ENCODE measurements at places on chromosomes 2 and 18. TPM values are rescaled to one million over a fixed set of nuclear protein-coding genes. Genes with fewer than 3 reads are reported as not detected.

Gene CEBPZOS
- total RNA-seq = 16.8 TPM

Gene TLX2
- total RNA-seq = not detected

Gene MFSD6
- 31.4 TPM for total RNA-seq

Gene OR6B2
- total RNA-seq = not detected

GRCh38 chr2:38148501-38148900 lies 72.5 kb upstream of the CYP1B1 start:
- DNase-seq = peak; percentile 90

- peak; percentile 86 for DNase-seq
Observed at GRCh38 chr2:136025057-136025973, 39.9 kb upstream of the DARS1 start.

- DNase-seq = no peak
Observed at GRCh38 chr2:152383702-152384101, 48.7 kb downstream of the FMNL2 start.

DNA sequence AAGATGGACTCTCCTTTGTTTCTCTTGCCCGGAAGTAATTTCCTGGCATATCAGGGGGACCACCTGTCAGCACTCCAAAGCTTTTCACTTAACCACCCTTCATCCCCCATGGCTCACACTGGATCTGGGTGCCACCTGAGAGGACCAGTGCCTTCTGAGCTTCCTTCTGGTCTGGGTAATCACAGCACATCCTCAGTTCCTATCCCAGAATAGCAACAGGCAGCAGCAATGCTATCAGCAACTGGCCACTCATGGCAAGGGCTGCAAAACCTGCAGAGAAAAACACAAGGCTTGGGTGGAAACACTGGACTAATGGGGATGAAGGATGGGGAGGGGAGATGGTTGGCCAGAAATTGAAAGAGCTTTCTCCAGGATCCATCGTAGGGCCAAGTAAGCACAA lies 59.9 kb upstream of the STPG4 start:
- DNase-seq = no peak

GRCh38 chr2:60273836-60274235 lies 279.6 kb downstream of the BCL11A start:
- no peak for DNase-seq

DNA sequence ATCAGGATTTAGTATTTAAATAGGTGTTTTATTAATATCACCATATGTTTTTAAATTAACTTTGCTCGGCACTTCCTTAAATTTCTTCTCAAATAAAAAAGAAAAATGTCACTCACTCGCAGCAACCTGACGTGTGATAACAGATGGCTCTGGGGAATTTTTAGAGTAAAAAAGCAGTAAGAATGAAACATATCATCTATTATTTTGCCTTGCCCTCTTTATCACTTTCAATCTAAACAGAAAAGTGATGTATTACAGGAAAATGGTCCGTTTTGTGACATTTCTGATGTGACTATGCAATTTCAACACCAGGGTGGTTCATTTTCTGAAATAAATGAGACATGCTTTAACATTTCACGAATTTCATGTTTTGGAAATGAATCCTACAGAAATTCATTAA lies 1368.0 kb upstream of the LRRTM1 start:
- no peak for DNase-seq

DNA sequence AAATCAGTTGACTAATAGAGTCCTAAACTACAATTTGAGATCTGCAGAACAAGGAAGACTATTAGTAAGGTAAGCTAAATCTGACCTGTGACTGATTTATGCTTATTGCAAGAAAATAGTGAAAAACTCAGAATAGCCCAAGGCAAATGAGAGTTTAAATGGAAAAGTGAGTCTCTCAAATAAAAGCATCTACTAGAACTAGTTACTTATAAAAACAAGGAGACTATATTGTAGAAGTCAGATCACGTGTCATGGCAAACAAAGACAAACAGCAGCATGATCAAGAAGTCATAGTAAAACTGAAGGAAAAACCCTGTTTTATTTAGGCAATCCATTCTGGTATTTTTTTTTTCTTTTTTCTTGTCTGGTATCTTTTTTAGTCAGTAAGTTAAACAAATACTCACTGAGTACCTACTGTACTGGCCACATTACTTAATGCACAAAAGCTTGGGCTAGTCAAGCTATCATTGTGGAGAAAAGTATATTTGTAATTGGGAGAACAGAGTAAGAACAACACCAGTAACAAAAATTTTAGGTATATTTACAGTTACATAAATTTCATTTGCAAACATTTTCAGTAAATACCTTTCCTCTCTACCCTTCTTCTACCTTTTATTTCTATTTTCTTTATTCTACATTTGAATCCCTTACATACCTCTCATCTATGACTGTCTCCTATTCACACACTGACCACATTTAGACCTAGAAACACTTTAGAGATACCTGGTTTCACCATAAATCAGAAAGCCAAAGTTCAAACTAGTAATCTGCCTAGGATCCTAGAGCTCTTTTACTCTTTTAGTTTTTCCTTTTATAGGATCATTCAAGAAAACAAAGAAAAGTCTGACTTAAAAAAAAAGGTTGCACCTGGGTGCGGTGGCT lies 23.7 kb downstream of the CCDC88A start:
- no peak for DNase-seq

DNA sequence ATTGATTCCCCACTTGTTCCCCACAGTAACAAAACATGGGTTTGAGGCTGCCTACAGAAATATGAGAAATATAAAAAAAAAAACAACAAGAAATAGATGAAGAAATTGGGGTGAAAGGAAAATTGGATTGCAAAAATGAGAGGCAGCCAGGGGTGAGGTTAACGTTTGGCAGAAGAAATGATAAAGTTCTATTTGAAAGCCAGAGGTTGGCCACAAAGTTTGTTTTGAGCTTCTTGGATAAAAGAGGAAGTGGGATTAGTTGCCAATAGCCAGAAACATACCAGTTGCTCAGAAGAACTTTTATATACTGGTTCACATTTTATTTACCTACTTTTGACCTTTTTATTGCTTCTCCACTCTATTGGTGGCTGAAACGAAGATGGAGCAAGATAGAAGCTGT lies 67.5 kb downstream of the FASTKD2 start:
- peak; percentile 4 for DNase-seq

- DNase-seq = no peak
Observed at GRCh38 chr2:49306925-49307324, 152.6 kb upstream of the FSHR start.

- peak; percentile 23 for DNase-seq
Observed at GRCh38 chr2:85409845-85410583, at the start of gene CAPG. Gene CAPG (minus strand): TSS chr2:85410366. CDS start chr2:85402145, 8,221 bp downstream.

DNA sequence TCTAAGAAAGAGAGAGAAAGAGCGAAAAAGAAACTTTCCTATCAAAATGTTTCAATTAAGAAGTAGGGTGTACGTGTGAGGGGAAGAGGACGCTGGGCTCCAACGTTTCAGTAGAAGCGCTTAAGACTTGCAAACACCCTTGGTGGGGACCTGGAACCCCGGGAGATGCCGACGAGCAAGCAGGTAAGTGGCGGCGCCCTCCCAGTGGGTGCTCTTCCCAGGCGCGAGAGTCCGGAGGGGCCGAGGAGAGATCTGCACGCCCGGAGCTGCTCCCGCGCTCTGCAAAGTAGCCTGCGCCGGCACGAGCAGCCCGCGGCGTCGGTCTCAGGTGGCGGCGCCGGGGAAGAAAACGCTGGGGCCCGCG lies 678 bp upstream of the OTX1 start:
- no peak for DNase-seq

GRCh38 chr18:62209046-62209445 lies 22.0 kb downstream of the RELCH start:
- DNase-seq = no peak

DNA sequence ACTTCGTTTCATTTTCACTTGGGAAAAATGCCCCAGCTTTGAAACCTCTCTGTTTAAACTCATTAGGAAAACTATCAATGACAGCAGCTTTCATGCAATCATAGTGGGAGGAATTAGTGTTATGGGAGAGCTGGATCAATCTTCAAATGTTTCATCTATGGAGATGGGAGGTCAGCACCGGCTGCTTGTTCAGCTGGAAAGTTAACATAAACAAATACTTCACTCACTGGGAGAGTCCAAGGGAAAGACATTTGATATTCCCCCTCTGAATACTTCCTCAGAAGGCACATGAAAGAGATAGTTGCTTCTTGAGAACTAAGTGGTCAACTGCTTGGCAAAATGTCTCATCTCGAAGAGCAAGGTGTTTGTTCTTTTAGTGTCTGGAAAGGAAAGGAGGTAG lies 7.3 kb downstream of the LYPD1 start:
- peak; percentile 73 for DNase-seq

GRCh38 chr2:209463226-209463625 lies 39.4 kb downstream of the MAP2 start:
- no peak for DNase-seq

- DNase-seq = no peak
Observed at GRCh38 chr2:110866045-110866444, 133.7 kb downstream of the ACOXL start.

DNA sequence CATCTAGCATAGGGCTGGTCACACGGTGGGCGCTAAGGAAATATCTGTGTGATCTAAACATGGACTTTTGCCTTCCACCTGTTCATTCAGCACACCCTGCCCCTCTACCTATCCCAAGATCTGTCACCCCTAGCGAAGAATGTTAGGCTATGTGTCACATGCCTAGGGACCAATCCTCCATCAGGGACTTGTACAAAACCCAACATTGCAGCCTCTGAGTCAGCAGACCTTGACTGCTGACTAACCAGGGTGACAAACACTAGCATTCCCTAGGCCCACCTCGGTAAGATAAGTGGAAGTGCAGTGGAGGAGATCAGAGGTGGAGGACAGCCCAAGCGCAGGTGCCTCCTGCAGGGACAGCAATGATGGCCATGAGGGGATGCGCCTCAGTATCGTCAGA lies 99.2 kb downstream of the SOX11 start:
- DNase-seq = peak; percentile 26

DNA sequence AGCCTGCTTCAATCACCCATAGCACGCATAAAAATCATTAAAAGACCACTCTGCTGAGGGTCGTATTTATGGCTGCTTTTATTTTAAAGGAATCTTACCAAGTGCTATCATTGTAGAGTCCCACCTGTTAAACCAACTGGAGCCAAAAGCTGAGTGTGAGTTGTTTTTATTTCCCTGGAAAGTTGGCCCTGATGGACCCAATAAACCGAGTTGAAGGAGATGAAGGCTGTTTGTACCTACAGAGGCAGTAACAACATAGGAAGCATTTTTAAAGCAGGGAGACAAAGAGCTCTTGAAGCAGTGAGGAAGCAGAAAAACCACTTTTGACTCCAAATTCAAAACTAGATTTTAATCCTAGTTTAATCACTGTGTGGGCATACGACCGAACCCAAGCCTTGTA lies 6.4 kb downstream of the MBOAT2 start:
- no peak for DNase-seq

- DNase-seq = no peak
Observed at GRCh38 chr18:63098018-63098981, 221.3 kb downstream of the BCL2 start.

All from fibroblast of lung (primary cell).